ENCODE measurements at places on chromosomes 11 and 22. TPM values are rescaled to one million over a fixed set of nuclear protein-coding genes. Genes with fewer than 3 reads are reported as not detected.

IGSF22 gene
- total RNA-seq: 0.42 TPM

PKDREJ gene
- 1.1 TPM for total RNA-seq

C11orf65 gene
- total RNA-seq: 0.64 TPM

DNA sequence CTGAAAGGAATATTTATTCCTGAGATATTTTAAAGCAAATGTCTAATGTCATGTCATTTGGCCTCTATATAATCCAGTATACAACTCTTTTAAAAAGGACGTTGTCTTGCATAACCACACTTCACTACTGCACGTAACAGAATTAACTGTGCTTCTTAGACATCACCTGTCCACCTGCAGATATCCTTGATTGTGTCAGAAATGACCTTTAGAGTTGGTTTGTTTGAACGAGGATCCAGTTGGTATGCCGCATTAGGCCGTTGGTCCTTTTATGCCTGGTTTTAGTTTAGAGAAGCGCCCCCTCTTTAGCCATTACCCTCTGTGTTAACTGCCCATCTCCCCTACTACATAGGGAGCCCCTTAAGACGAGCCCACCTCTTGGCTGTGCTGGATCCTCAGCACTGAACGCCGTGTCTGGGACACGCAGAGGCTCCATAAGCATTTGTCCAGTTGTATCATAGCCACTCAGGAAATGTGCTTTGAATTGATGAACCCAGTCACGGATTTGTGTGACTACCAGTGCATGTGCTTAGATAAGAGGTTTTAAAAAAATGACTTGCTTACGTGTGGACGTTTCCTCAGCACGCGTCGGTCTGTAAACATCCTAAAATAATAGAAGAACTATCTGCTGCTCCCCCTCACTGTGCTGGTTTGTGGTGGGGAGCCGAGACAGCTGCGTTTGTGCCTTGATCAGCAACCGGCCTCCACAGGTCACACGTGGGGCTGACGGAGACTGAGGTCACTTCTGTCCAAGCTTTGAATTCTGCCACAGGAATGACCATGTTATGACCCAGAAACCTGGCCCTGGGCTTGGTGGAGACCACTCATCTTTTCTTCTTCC lies 4.0 kb downstream of the MICAL2 start:
- H3K4me1 ChIP-seq: peaks cover 10% of the 10 kb centered on the region
- no peaks in the 10 kb centered on the region for H3K27me3 ChIP-seq
- no peaks in the 10 kb centered on the region for H3K36me3 ChIP-seq
- H3K27ac ChIP-seq: no peak overlapping the region
- no peak for DNase-seq
- H3K4me3 ChIP-seq: no peak overlapping the region

RBMXL2 gene
- total RNA-seq: not detected
